ENCODE measurements at places on chromosomes 1 and 21.

DNA sequence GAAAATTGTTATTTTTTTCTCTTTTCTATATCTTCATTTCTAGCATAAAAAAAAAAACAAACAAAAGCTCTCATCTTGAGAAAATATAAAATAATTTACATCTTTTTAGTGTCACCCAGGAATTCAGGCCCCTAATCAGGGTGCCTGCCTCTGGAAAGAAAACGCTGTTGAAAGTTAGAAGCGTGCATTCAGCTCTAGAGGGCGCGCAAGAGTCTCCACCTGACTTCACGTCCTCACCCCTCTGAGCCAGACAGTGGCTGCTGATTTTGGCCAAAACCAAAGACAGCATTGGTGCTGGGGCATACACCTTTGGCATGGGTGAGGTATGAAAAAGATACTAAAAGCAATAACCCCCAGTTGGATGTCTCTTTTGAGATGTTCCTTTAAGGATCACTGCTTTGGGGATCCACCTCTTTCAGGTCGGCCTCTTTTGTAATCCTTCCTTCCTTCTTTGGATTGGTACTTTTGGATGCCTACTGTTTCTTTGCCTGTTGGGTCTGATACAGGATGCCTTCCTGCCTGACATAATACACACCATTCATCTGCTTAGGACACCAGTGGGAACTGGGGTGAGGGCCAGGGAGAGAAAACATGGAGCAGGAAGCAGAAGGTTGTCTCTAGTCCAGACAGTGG is 77.6 kb upstream of the CHRM3 start:
- no peak for DNase-seq

DNA sequence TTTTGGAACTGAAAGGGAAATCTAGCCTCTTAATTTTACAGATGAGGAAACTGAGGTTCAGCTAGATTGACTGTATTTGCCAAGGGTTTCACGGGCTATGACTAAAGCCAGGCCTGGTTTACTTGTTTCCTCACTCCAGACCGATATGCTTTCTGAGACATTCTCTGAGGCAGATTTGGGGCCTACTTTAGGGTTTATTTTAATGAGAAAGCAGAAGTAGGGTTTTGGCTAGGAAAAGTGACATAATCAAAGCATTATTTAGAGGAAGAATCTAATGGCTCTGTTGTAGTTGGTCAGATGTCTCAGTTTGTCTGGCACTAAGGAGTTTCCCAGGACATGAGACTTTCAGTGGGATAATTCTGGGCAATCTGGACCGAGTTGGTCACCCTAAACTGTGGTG is 1.5 kb upstream of the RPTN start:
- no peak for DNase-seq

- no peak for DNase-seq
Observed at GRCh38 chr1:45669379-45669778, 17.0 kb downstream of the GPBP1L1 start.

DNA sequence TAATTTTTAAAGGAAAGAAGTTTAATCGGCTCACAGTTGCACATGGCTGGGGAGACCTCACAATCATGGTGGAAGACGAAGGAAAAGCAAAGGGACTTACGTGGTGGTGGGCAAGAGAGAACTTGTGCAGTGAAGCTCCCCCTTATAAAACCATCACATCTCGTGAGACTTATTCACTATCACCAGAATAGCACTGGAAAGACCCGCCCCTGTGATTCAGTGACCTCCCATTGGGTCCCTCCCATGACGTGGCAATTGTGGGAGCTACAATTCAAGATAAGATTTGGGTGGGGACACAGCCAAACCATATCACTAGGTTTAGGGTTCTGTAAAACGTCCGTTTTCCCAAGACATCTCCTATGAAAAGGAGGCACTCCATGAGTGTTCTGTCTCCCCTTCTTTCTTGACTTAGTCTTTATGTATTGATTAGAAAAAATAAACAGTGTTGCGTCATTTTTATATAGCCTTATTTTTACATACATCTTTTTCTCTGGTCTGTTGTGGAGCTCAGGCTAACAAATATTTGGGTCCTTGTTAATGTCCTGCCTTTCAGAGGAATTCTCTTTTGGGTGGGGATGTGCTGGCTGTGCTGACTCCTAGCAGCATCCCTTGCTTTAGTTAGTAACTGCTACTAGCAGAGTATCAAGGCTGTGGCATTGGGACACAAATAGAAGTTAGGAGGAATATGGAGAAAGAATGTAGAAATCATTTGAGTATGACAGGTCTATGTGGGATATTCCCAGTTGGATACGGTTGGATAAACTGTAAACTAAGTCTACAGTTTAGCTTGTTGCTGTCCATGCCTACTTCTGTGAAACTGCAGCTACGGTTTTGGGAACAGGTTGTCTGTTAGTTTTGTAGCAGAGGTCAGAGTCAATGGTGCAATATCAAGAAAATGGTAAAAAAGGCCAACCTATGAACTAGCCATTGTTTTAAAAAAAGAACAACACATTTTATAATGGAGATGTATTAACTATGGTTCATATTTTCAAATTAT is 23.5 kb downstream of the BACH1 start:
- no peak for DNase-seq

DNA sequence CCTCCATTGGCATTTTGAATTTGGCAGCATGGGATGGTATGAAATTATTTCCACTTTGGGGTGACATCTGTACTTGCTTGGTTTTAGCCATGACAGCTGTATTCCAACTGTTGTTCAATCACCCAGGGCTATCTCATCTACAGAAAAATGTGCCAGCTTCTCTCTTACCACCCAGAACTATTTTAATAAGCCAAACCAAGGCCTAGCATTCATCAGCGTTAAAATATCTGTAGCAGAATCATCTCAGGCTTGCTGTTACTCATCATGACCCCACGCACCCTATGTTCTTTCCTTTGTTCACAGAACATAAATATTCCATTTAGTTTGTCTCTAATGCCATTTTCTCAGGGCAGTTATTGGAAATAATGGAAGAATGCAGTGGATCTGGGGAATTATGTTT is 49.8 kb downstream of the GIPC2 start:
- no peak for DNase-seq

DNA sequence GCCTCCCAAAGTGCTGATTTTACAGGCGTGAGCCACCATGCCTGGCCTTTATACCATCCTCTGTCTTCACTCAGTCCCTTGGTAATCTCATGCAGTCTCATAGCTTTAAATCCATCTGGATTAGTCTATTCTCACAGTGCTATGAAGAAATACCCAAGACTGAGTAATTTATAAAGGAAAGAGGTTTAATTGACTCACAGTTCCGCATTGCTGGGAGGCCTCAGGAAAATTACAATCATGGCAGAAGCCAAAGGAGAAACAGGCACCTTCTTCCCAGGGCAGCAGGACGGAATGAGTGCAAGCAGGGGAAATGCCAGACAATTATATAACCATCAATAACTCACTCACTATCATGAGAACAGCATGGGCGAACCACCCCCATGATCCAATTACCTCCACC is 49.1 kb upstream of the CPLANE2 start:
- DNase-seq = no peak

DNA sequence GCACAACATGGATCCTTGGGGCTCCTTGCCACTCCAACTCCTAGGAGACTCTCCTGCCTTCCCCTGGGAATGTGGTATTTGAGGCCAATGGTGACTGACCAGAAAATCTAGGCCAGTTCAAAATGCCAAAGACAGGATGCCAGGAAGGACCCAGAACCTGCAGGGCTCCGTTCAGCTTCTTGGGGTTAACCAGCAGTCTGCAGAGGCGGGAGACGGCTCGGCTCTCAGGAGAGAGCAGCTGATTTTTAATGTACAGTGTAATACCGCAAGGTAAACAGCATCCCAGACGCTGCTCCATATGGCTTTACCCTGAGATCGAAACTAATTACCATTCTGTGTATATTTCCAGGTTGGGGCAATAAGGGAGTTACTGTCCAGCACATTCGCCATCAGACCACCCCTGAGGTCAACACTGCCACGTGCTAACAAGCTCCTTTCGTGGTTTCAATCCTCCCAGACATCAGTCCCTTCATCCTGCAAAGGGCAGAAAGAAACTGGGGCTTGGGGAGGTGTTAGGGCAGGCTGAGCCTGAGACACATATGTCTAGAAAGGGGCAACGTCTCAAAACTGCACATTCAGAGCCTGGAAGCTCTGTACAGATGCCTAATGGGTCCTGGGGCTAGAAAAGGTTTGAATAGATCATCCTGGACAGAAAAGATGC is 16.7 kb downstream of the ITPKB start:
- no peak for DNase-seq

GRCh38 chr1:25095635-25096200 is 136.6 kb downstream of the SYF2 start:
- DNase-seq = no peak

DNA sequence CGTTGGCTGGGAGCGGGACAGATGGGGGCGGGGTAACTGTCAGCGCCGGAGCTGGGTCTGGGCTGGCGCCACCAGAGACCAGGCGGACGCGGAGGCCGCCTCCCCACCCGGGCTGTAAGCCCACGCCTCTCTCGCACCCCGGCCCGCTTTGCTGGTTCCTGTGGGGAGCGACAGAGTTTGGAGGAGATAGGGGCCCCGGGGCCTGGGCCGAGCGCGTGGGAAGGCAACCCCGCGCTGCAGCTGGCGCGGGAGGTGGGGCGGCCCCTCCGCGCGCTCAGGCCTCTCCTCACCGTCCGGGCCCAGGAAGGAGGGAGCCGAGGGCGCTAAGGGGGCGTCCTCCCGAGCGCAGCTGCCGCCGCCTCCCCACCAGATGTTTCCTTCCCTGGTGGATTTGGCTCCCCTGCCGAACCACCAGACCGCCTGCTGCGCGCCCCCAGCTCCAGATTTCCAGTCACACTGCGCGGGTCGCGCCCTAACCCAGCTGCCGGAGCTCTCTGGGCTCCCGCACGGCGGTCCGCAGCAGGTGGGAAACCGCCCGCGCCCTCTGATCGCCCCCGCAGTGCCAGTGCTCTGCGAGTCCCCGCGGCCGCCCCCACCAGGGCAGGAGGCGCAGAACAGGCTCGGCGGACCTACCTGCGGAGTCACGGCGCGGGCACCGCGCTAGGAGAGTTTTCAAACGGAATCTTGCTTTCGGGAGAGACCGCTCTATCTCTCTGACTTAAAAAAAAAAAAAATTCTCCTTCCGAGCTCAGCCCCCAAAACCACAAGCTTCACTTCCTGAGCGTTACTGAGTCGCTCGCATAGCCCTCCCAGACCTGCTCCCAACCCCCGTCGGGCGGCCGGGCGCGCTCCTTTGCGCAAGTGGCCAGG is 1.1 kb downstream of the GFI1 start:
- DNase-seq = no peak

DNA sequence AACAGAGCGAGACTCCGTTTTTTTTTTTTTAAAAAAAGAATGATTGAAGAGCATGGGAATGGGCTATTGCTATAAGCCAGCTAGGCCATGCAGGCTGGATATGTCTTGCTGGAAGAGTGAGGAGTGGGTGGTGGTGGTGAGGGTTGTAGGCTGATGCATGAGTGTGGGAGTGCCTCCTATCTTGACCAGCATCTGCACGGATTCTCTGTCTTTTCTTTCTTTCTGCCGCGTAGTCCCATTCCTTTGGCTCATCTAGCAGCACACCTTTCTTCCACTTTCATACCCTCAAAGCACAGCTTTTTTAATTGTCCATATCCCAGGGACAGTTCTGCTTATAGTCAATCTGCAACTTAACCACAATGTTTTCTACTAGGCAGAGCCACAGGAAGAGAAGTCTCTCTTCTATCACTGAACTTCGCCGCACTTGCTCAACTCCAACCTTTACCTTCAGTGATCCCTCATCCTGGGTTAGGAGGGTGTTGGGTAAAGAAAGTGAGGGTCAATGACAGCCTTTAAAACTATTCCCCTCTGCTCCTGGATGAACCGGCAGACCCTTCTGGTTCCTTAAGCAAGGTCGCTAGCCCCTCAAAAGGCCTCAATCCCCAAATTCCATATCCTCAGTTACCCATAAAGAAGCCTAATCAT is 15.2 kb downstream of the ADCY10 start:
- no peak for DNase-seq

GRCh38 chr1:203506858-203507626 is 13.1 kb downstream of the OPTC start:
- DNase-seq = no peak

- DNase-seq = no peak
Observed at GRCh38 chr1:54803761-54804470, 2.8 kb upstream of the TTC22 start.

DNA sequence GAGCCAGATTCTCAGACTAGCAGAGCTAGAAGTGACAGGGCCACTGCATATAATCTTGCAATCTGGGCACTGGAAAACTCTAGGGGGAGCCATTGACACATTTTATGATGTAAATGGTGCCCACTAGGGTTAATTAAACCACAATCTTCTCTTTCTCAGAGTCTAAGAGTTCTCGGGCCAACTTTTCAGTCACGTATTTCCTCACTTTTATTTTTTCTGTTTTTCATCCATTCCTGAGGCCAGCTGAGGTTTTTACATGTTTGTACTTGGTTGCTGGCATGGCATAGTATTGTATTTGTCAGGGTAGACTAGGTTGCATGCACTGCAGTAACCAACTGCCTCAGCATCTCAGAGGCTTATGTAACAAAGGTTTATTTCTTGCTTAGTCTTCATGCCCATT is 138.2 kb downstream of the ZNF326 start:
- no peak for DNase-seq

- no peak for DNase-seq
Observed at GRCh38 chr1:193192586-193192985, 6.2 kb upstream of the B3GALT2 start.

- DNase-seq = no peak
Observed at GRCh38 chr21:17903929-17904639, 84.9 kb upstream of the C21orf91 start.

GRCh38 chr1:235027076-235027861 is 101.4 kb downstream of the TOMM20 start:
- DNase-seq = no peak

- DNase-seq = no peak
Observed at GRCh38 chr1:166039436-166040201, 127.2 kb downstream of the FAM78B start.

- no peak for DNase-seq
Observed at GRCh38 chr1:245051349-245052221, 103.2 kb upstream of the KIF26B start.

- DNase-seq = no peak
Observed at GRCh38 chr1:205365945-205366463, 9.3 kb upstream of the KLHDC8A start.

- no peak for DNase-seq
Observed at GRCh38 chr1:237814319-237814924, 76.3 kb downstream of the ZP4 start.

DNA sequence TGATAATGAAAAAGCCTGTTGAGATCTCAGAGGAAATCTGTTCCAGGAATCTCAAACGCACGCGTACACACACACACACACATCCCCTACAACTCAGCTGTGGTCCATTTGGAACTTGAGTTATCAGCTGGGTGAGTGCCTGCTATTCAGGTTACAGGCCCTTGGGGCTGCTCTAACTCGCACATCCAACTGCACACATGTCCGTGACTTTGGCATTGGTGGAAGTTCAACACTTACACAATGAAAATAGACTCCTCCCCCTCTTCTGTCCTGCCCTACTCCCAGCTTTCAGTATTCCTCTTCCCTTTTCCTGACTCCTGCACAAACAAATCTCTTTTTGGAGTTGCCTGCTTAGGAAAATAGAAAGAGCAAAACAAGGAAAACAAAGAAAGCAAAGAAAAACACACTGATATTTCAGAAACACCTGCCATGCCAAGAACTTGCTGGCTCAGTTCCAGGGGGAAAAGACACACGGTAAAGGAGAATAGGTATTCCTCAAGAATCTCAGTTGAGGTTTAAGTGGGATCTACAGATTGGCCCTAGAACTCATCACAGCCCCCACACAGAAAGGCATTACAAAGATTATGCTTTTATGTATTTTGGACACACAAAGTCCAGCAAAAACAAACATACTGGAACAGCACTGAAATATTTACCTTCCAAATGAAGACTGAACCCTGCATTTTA is 140.9 kb downstream of the TGFBR3 start:
- DNase-seq = no peak

- DNase-seq = no peak
Observed at GRCh38 chr1:50609508-50609907, 186.3 kb upstream of the DMRTA2 start.
